Activated CD4-positive, alpha-beta T cell treated with anti-CD3 and anti-CD28 coated beads, Interleukin-2, amount 10 ng/mL, durations not matched to agents 7 days and 5 days (primary cell): ENCODE measurements at places on chromosomes 7 and 10. TPM values are rescaled to one million over a fixed set of nuclear protein-coding genes. Genes with fewer than 3 reads are reported as not detected.
A peak's percentile ranks its signal among the peaks of the same experiment; 100 is the strongest.

GRCh38 chr10:70078937-70079336 is 26.3 kb downstream of the MACROH2A2 start:
- H3K4me1 ChIP-seq, result no peaks in the 10 kb centered on the region
- DNase-seq, result no peak
- H3K4me3 ChIP-seq, result no peak overlapping the region
- H3K27me3 ChIP-seq, result peaks cover 2% of the 10 kb centered on the region
- H3K27ac ChIP-seq, result no peak overlapping the region

GRCh38 chr10:6580279-6581029 is 378 bp upstream of the PRKCQ start:
- H3K4me3 ChIP-seq, result peak overlapping the region; percentile 92
- peaks cover 61% of the 10 kb centered on the region for H3K4me1 ChIP-seq
- H3K36me3 ChIP-seq, result peaks cover 73% of the 10 kb centered on the region
- H3K27me3 ChIP-seq, result no peaks in the 10 kb centered on the region
- peak; percentile 82 for DNase-seq

DNA sequence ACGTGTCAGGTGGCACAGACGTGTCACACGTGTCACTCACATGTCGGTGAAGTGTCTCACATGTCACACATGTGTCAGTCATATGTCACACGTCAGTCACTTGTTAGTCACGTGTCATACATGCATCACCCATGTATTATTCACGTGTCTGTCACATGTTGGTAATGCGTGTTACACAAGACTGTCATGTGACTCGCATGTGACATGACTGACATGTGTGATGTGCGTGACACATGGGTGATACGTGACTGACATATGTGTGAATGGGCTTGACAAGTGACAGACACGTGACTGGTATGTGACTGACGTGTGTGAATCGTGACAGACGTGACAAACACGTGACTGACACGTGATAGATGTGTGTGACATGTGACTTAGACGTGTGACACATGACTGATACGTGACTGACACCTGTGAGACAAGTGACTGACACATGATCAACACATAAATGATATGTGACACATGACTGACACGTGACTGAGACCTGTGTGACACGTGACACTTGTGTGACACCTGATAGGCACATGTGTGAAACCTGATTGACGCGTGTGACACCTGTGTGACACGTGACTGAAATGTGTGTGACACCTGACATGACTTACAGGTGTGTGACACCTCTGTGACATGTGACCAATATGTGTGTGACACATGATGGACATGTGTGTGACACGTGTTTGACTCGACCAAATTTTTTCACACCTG is 56.1 kb downstream of the ZNF92 start:
- H3K36me3 ChIP-seq, result peaks cover 2% of the 10 kb centered on the region
- H3K4me3 ChIP-seq, result no peak overlapping the region
- no peak overlapping the region for H3K27ac ChIP-seq
- no peaks in the 10 kb centered on the region for H3K4me1 ChIP-seq

KCNH2 gene
- total RNA-seq, result 0.27 TPM
